Fibroblast of lung (primary cell): ENCODE measurements at places on chromosomes 12 and 14.

DNA sequence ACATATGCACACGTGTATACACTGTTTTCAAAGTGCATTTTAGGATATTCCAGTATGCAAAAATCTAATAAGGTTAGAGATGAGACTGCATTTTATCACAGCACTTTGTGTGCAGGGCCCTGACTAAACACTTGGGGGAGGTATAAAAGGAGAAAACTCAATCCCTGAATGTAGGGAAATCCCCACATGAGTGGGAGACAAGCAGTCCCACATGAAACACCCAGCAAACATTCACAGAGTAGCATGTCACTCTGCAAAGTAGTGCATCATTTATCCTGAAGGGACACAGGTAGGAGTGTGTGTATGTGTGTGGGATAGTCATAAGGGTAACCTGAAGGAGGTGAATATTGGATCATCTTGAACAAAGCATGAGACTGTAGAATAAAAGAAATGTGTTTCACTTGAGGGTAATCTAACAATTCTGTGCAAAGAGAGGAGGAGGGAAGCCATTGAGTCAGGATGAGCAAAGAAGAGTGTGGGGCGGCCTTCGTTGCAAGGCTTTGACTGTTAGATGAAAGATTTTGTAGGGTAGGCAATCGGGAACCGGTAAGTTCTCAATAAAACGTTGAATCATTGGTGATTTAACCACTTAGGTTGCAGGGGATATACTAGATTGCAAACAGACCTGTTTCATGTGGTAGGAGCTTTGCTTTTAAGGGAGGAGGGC is 2.9 kb downstream of the PRPF40B start:
- no peak for DNase-seq

- no peak for DNase-seq
These were observed 671 bp downstream of the ESYT1 start for GRCh38 chr12:56128670-56129205.

- no peak for DNase-seq
These were observed 75.0 kb upstream of the FZD10 start for GRCh38 chr12:130087222-130087621.

- peak; percentile 57 for DNase-seq
These were observed 658.5 kb downstream of the DIO2 start for GRCh38 chr14:79552778-79553177.
